ENCODE measurements at places on chromosomes 7 and 10.
A peak's percentile ranks its signal among the peaks of the same experiment; 100 is the strongest.

- no peak for DNase-seq
These were observed 195.7 kb upstream of the GPR26 start for GRCh38 chr10:123470336-123470921.

GRCh38 chr7:93013446-93014061 lies 104.2 kb downstream of the SAMD9 start:
- no peak for DNase-seq

- no peak for DNase-seq
These were observed 18.6 kb upstream of the GATA3 start for GRCh38 chr10:8035641-8036470.

DNA sequence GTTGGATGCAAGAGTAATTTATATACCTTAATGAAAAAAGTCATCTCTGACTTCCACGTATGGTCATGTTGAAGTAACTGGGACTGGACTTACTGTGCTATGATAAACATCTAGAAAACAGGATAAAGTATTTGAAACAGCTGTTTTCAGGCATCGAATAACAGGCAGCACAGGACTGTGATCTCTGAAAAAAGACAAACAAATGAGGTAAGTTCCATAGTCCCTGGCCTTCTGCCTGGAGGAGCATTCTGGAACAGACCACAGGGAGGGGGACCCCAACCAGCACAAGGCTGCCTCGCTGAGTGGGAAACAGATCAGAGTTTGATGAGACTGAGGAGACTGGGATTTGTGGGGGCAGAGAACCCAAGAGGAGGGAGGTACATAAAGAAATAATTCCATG lies 89.1 kb upstream of the HABP2 start:
- DNase-seq, result no peak

DNA sequence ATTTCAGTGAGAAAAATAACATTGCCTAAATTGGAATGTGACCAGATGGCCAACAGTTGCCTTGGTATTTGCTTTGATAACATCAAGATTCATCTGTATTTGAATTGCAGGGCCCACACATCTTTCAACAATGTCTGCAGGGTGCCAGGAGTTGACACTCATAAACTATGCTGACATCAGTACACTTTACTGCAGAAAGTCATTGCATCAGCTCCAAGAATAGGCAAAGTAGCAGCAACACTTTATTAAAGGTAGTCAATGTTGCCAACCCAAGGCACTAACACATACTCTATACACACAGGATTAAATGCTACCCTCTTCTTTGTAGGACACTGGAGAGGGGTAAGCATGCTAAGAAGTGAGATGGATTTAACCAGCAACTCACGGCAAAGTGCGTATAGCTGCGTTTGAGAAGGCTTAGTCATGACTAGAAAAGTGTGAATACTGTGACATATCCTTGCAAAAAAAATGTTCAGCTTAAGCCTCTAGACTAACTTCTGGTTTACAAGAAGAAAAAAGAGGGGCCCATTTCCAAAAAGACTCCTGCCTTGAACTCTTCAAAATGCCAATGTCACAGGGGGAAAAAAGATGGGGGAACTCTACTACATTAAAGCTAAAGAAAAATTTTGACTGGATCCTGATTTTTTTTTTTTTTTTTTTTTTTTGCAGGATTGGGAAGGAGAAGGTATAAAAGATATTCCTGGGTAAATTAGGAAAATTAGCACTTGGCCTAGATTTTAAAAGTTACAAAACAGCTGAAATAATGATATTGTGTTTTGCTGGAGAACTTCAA lies 2.2 kb downstream of the BBIP1 start:
- no peak for DNase-seq

DNA sequence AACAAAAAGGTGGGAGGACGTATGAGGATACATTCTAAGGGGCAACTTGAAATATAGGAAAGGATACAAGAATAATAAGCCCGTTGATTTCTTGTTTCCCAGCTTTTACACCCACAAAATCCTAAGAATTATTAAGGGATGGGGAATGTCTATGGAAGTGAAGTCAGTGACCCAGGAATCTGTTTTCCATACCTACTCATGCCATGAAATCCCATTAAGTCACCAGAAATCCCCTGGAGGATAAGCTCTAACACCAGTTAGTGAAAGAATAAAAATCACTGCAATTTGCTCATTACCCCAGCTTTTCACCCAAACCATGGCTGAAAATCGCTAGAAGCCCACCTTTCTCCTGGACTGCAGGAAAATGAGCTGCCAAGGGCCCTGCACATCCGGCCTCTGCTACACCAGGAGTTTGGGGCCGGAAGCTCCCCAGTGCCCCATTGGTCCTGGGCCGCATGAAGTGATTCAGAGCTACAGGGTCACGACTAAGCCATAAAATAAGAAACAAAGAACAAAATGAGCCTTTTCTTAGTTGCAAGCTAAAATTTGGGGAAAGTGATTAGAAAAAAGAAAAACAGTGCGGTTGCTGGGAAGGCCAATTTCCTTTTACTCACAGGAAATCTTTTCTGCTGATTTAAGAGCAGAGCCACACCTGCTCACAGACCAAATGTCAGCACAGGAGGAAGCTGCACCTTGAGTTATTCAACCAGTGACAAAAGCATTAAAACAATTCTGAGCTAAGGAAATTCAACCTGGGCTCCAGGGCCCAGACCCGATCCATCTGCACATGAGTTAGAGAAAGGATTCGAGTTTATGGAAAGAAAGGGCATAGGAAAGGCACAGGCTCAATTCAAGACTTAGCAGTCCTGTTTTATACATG lies 40.3 kb downstream of the HIPK2 start:
- DNase-seq, result no peak

DNA sequence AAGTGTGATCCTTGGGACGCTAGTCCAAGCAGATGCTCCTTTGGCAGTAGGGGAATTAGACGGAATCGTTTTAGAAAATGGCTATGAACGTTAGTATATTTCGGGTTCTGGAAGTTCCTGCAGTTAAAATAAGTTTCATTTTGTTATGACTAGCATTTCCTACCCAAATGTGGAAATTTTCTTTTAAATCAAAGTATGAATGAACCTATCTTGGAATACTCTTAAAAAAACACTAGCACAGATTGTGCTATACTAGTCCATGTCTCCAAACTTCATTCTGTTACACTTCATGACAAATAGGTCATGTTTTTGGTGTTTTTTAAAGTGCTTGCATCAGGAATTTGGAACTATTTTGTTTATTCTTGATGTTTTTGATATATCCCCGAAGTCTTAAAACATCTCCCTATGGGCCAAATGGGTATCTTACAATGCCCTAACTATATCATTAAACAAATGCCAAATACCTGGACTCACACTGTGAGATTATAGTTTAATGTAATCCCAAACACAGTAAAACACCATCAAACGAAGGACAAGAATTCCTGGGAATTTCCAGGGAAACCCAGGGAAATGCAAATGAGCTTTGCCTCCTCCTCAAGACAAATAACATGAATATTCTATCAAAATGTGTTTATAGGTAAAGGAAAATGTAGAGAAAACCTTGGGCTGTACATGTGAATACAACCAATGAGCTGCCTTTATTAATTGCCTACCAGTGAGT lies 75.9 kb upstream of the PTPRZ1 start:
- DNase-seq, result no peak

GRCh38 chr10:112526139-112526538 lies 79.1 kb downstream of the VTI1A start:
- peak; percentile 13 for DNase-seq

- DNase-seq, result no peak
These were observed 451.4 kb downstream of the SUGCT start for GRCh38 chr7:40586197-40586596.

DNA sequence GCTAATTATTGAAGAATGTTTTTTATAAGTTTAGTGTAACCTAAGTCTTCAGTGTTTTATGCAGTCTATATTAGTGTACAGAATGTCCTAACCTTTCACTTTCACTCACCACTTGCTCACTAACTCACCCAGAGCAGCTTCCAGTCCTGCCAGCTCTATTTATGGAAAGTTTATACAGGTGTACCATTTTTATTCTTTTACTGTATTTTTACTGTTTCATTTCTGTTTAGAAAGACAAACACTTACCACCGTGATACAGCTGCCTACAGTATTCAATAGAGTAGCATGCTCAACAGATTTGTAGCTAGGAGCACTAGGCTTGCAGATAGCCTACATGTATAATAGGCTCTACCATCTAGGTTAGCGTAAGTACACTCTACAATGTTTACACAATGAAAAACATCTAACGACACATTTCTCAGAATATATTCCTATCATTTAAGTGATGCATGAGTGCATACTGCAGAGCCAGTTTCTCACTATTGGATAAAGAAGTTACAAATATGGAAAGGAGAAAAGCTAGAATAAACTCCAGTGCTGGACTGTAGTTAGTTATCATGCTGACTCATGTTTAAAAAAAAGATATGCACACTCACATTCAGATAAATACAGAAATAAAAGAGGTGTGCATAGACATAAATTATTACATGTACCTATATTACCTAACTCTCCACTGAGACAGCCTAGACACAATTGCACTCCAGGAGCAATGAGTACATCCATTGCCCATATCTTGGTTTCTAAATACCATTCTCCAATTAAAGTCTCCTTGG lies 30.4 kb downstream of the STEAP1B start:
- no peak for DNase-seq

- no peak for DNase-seq
These were observed 196.6 kb downstream of the ARL4A start for GRCh38 chr7:12884033-12884432.

DNA sequence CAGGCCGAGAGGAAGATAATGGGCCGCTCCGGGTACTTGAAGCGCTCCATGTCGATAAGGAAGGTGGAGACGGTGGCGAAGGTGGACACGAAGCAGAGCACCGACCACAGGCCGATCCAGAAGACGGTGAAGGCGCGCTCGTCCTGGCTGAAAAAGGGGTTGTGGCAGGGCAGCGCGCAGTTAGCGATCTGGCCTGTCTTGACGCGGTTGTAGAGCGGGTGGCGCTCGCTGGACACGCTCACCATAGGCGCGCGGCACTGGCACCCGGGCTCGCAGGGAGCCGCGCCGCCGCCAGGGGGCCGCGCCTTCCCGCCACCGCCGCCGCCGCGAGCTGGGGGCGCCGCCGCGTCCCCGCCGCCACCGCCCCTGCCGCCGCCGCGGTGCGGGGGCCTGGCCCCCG lies 1.6 kb downstream of the FZD8 start:
- DNase-seq, result no peak

DNA sequence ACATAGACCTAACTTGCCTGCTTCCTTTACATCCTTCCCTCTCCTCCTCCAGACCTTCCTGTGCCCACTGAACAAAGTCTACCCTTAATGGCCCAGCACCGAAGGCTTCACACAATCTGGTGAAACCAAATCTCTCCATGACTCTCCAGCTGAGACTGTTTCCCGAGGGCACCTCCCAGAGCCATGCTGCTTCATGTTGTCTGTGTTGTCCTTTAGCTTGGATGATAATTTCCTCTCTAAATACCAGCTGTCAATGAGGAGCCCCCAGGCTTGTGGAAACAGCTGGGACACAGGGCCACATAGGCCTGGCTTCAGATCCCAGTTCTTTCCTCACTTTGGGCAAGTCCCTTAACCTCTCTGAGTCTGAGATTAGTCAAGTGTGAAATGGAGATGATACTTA lies 54.3 kb downstream of the DLD start:
- DNase-seq, result no peak

- no peak for DNase-seq
These were observed 78.7 kb downstream of the ADARB2 start for GRCh38 chr10:1658658-1659057.

GRCh38 chr10:126670056-126670894 lies at the start of gene C10orf90:
C10orf90 (minus strand) TSS chr10:126670693; CDS start chr10:126670480, 213 bp downstream.
- DNase-seq, result no peak

DNA sequence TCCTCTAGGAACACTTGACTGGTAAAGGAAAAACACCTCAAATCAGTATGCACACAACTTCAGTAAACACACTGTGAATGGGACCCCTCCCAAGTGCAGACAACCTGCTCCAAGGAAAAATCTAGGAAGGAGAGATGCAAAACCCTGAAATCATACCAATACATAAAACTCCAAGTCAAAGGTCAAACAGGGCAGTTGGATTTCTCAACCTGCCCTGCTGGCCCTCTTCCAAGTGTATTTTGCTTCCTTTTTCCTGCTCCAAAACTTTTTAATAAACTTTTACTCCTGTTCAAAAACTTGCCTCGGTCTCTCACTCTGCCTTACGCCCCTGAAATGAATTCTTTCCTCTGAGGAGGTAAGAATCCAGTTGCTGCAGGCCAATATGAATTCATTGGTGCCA lies 665.1 kb downstream of the SORCS1 start:
- no peak for DNase-seq

GRCh38 chr7:151062111-151062398 lies 2.7 kb downstream of the SLC4A2 start:
- no peak for DNase-seq

DNA sequence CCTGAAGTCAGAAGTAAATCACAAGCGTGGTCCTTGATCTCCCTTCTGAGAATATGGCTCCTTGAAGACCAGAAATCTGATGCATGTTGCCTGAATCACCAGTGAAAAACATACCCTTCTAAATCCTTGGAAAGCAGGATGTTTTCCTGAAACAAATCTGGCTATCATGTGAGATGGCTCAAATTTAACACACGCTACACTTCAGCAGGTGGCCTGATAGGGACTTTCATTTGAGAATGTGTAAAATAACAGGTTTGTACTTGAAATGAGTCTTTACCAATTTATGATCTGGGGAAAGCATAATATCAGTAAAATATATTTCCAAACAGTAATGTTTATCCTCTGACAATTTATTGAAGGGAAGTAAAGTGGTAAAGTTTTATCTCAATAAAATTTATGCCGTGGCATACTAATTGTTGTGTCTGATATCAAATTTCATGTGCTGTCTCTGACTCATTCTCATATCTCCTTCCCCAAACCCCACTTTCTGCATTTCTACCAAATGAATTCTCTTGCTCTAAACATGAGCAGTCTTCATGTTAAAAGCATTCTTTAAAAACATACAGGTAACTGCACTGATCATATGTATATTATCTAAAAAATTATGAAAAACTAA lies 17.4 kb downstream of the CYP3A4 start:
- DNase-seq, result no peak

DNA sequence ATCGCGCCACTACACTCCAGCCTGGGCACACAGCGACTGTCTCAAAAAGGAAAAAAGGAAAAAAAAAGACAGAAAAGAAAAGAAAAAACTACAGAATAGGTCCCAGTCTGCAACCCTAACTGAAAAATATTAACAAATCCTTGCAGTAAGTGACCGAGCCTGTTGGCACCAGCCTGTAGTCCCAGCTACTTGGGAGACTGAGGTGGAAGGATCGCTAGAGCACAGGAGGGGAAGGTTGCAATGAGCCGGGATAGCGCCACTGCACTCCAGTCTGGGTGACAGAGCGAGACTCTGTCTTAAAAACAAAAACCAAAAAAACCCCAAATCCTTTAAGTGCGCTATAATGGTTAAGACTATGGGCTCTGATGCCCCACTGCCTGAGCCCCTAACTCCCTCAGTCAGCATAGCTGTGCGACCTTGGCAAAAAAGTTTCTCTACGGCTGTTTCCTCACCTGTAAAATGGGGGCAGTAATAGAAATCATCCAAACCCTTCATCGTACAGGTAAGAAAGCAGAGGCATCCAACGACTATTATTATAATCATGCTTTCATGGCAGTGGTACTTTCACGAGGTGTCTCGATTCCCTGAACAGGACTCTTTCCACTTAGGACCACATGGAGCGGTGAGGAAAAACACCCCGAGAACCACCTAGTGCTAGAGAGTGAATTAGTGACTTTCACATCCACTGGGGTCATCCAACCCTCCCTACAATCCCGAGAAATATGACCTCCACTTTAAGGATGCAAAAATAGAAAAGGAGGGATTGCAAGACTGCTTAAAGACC lies 755 bp downstream of the TOMM7 start:
- no peak for DNase-seq
